ENCODE measurements at places on chromosomes 5 and 9. TPM values are rescaled to one million over a fixed set of nuclear protein-coding genes. Genes with fewer than 3 reads are reported as not detected.

Gene HMMR
- total RNA-seq = 1.5 TPM

Gene FGFR4
- 1.1 TPM for total RNA-seq

Gene QRFP
- not detected for total RNA-seq

Gene OR2S2
- not detected for total RNA-seq

Gene SPINK4
- not detected for total RNA-seq

Gene OGN
- total RNA-seq = 17.5 TPM

Measured in subcutaneous adipose tissue (tissue), 4 donors.